ENCODE measurements at places on chromosomes 3 and 15.

GRCh38 chr15:87354661-87355410 lies 901.7 kb downstream of the NTRK3 start:
- no peak for DNase-seq

DNA sequence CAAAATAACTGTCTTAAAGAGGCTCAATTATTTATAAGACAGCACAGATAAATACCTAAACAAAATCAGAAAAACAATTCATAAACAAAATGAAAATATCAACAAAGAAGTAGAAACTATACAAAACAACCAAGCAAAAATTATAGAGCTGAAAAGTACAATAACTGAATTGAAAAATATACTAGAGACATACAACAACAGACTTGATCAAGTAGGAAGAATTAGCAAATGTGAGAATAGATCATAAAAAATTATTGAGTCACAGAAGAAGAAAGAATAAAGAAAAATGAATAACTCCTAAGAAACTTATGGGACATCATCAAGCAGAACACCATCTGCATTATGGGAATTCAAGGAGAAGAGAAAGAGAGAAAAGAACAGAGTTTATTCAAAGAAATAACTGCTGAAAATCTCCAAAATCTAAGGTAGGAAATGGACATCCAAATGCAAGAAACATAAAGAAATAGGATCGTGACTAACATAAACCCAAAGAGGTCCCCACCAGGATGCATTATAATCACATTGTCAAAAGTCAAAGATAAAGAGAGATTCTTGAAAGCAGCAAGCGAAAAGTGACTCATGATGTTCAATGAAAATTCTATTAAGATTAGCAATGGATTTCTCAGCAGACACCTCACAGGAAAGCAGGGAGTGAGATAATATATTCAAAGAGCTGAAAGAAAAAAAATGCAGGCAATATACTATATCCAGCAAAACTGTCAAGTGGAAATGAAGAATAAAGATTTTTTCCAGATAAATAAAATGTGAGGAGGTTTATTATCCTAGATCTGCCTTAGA lies 85.9 kb downstream of the DCLK3 start:
- DNase-seq = no peak

DNA sequence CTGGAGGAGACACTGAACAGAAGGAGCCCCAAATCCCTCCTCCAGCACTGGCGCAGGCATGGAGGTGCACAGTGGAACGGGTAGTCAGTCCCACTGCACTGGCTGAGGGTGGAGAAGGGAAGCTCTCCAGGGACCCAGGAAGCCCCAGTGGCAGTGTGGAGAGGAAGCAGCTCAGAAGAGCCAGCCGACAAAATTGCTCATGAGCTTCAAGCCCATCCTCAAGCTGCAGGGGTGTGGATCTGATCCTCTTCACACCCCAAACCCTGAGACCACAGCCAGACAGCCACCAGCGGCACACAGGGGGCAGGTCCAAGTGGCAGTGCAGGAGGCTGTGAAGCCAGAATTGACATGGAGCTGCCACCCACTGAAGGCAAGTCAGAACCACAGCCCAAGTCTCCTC lies 32.1 kb downstream of the CYFIP1 start:
- DNase-seq = no peak

GRCh38 chr3:169552533-169552932 lies 111.0 kb downstream of the MECOM start:
- no peak for DNase-seq

- peak; percentile 55 for DNase-seq
Observed at GRCh38 chr3:27721717-27722564, at the start of gene EOMES. EOMES (minus strand) TSS chr3:27722323; CDS start chr3:27722294, 29 bp downstream.

GRCh38 chr15:69032703-69033373 lies 18.3 kb downstream of the NOX5 start:
- no peak for DNase-seq

Data from stimulated activated naive B cell treated with anti-CD40 and anti-IgM and Interleukin-4, amounts not matched to agents 10 μg/mL and 1 μg/mL and 100 μg/mL, for 72 hours (primary cell).